ENCODE measurements at places on chromosomes 7 and 10.

DNA sequence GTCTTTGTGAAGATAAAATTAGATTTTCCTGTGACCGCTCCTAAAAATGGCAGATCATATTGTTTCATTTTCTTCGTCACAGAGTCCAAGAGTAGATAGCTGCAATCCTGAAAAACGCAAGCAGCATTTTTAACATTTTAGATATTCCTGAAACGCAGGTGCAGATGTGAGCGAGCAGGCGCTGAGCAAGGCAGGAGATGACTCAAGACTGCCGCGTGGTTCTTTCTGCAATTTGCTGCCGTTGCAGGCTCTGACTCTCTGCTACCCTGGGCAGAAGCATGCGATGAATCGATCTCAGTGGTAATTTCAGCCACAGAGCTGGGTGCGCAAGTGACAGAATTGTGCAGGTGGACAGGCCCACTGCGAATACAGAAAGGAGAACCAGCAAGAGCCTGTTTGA, 331.9 kb downstream of the ACTR3B start:
- no peak for DNase-seq

GRCh38 chr7:11170175-11170574, 196.5 kb downstream of the PHF14 start:
- DNase-seq, result no peak

DNA sequence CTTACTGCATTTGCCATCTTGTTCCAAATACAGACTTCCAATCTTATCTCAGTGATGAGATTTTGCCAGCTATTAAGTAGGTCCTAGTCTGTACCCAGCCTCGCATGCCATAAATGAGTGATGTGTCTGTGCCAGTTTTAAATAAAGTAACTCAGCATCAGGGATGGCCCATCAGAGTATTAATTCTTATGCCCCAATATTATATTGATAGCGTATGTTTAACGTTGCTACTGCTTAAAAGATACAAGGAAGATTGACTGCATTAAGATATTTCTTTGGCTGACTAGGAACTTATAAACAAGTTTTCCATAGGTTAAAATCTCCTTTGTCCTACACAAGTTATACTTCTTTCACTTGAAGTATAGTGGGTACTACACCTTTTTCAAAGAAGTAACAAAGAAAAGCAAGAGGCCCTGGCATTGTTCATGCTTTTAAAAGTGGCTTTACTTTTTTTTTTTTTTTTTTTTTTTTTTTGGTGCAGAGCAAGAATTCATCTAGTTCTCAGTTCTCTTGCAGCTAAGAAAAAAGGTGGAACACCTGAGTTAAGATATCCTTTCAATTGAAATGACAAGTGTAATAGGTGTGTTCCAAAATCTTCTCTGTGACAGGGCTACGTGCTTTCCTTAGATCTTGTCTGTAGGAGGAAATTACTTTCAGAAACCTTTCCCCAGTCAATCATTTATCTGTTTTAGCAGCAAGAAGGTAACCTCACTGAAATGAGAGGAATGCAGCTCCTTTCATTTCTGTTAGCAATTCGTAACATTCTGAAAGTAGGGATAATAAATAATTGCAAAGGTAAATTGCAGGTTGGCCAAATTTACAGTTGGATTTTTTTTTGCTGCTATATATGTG, 245.0 kb downstream of the CELF2 start:
- no peak for DNase-seq

DNA sequence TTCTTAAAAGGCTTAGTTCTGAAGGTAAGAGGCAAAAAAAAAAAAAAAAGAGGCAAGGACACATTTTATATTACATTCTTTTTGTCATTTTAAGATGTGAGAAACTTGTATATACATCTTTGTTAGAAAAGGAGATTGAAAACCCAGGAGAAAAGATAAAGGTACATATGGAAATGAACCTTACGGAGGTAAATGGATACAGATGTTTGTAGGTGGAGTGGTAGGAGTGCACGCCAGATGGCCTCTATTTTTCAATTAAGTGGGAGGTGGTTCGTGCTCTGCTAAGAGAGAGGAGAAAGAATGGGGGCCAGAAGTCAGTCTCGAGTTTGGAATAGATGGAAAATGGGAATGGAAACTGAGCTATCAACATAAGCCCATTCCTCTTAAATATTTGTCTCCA, 622.5 kb upstream of the GHITM start:
- DNase-seq, result no peak

GRCh38 chr7:27918503-27918902, 178.5 kb downstream of the TAX1BP1 start:
- no peak for DNase-seq

- DNase-seq, result no peak
Measured at GRCh38 chr7:100886936-100887515, 2.5 kb downstream of the UFSP1 start.

GRCh38 chr10:45640049-45640448, 32.5 kb downstream of the ZFAND4 start:
- DNase-seq, result no peak

DNA sequence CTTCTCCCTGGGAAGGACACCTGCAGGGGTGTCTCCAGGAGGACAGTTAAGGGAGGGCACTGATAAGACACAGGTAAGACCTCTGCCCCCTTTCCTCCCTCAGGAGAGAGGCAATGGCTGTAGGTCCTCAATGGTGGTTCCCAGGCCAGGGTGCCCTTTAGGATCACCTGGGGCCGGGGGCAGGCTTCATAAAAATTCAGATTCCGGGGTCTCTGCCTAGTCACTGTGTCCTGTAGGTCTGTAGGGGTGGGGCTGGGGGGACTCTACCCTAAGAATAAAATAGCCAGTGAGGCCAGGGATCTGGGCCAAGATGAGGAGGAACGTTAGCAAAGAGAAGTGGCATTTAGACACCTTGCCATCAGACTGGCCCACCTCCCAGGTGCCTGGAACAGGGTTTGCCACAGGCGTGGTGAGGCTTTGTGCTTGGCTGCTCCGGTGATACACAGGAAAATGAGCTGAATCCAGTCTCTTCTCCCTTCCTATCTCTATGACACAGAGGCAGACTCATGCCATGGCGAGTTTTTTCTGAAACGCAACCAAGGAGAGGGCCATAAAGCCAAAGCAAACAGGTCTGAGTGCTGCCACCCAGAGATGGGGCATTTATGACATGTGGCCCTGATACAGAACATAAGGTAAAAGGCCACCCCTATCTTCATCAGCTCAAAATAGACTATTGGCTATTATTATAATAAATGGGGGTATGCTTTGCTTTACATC, 52.6 kb downstream of the SH3PXD2A start:
- no peak for DNase-seq

GRCh38 chr7:67753891-67754290, 757.3 kb downstream of the TYW1 start:
- no peak for DNase-seq

- DNase-seq, result no peak
Measured at GRCh38 chr7:79296553-79297320, 156.7 kb downstream of the MAGI2 start.

DNA sequence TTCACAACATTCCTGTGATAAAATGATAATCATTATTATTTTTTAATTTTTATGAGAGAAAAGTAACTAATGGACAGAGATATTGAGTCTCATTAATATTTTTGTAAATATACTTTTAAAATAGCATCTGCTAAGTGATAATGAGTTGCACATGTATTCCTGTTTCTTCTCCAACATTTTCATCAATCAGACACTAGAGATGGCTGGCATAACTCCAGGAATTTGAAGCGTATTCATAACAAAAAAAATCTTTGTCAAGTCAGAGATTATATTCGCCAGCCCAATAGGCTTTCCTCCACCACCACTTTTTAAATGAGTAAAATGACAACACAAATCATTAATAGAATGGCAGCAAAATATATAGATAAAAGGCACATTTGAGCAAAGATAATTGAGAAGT, 524.0 kb upstream of the KCND2 start:
- no peak for DNase-seq

GRCh38 chr10:116254422-116255155, 18.4 kb downstream of the GFRA1 start:
- no peak for DNase-seq

DNA sequence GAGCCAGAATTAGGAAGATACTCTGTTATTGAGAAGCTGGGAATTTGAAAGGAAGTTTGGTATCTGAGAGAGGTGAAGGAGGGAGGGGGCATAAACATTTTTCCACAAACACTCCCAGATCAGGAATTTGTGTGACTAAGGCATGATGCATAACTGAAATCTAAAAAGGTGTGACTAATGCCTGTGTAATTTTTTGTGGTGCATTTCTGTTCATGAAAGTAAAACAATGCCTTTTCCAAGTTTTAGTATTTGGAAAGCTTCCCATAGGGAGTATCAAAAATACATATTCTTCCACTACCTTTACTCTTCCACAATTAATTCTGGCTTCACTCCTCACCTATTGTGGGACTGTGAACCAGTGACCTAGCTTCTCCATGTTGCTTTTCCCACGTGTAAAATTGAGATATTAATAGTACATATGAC, 56.4 kb upstream of the CAV2 start:
- no peak for DNase-seq

DNA sequence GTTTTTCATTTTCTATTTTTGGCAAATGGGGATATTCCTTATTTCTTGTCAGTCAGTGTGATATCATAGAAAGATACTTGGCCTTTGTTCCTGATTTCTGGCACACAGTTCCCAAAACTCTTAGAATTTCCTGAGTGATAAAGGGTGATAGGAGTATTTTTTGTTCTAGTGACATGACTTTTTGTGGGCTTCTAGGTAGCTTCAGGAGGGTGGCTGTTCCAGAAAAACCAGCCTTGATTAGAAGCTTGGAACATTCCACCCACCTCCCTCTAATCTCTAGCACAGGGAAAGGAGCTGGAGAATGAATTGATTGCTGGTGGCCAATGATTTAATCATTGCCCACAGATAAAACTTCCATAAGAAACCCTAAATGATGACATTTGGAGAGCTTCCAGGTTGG, 17.2 kb upstream of the BPGM start:
- DNase-seq, result no peak

GRCh38 chr10:70832221-70832620, 16.5 kb downstream of the SGPL1 start:
- no peak for DNase-seq

GRCh38 chr10:7826971-7827370, 8.7 kb downstream of the TAF3 start:
- DNase-seq, result no peak

GRCh38 chr10:89942217-89942616, 240.8 kb downstream of the KIF20B start:
- no peak for DNase-seq

- no peak for DNase-seq
Measured at GRCh38 chr10:36281831-36282331, 639.8 kb upstream of the FZD8 start.

DNA sequence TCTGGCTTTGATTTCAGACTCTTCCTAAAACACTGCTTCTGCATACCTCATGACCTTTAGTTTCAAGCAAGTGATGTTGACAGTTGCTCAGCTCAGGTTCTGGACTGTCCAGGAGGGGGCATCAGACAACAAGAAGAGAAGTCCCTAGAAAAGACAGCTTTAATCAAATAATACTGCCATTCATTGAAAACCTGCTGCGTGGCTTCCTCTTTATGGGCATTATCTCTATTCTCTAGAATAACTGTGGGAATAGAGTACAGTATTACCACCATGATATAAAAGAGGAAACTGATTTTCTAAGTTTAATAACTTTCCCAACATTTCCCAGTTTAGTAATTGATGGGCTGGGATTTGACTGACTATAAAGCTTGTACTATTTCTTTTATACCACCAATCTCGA, 170.4 kb downstream of the SNX13 start:
- DNase-seq, result no peak

GRCh38 chr7:140300243-140301136, 97.8 kb downstream of the SLC37A3 start:
- DNase-seq, result no peak

- DNase-seq, result no peak
Measured at GRCh38 chr7:138402749-138403148, 57.3 kb upstream of the TRIM24 start.

GRCh38 chr10:95542330-95542729, 18.8 kb downstream of the SORBS1 start:
- DNase-seq, result no peak

DNA sequence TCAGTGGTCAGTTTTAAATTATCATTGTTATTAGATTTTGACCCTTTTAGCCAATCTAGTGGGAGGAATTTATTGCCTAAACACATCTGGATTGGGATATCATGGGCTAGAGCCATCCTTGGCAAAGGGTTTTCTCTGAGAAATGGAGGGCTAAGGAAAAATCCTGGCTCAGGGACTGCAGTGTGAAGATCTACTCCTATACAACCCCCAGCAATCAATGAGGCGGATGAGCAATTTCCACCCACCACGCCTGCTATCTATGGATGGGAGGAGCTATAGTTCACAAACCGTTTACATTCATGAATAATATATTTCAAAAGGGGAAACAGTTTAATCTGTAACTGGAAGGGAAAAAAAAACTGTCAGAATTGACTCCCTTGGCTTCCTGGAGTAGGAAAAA, 2.7 kb downstream of the CAV1 start:
- no peak for DNase-seq

GRCh38 chr7:106827626-106828025, 37.5 kb upstream of the PIK3CG start:
- DNase-seq, result no peak

DNA sequence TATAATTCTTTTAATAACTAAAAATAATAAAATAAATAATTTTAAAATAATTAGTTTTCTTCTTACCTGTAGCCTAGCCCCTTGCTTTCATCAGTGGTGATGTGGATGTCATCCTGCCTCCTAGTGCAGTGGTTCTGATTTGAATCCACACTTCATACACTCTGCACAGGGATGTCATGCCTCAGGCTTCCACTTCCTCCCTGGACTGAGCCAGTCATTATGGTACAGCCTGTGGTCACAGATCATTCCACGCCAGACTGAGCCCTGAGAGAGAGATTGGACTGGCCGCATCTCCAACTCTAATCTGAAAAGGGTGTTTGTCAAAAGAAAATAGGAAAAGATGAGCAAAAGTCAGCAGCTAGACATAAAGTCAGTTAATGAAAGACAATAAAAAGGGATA, 436.2 kb upstream of the IGFBP3 start:
- DNase-seq, result no peak

GRCh38 chr10:6124666-6125065, 35.8 kb downstream of the RBM17 start:
- DNase-seq, result no peak

- no peak for DNase-seq
Measured at GRCh38 chr7:93948106-93948505, 26.6 kb downstream of the GNG11 start.

- no peak for DNase-seq
Measured at GRCh38 chr10:7933262-7933661, 115.0 kb downstream of the TAF3 start.

GRCh38 chr10:361203-362081, 226.2 kb downstream of the ZMYND11 start:
- no peak for DNase-seq

DNA sequence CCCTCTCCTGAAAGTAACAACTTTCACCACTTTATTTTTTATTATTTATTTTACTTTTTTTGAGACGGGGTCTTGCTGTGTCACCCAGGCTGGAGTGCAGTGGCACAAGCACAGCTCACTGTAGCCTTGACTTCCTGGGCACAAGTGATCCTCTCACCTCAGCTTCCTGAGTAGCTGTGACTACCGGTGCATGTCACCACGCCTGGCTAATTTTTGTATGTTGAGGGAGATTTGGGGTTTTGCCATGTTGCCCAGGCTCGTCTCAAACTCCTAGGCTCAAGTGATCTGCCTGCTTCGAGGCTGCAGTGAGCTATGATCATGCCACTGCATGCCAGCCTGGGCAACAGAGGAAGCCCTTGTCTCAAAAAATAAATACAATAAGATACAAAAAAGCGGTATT, 14.9 kb upstream of the SLIT1 start:
- DNase-seq, result no peak
